ENCODE measurements at places on chromosomes 7 and 10. TPM values are rescaled to one million over a fixed set of nuclear protein-coding genes. Genes with fewer than 3 reads are reported as not detected.

Gene ZNF425
- 5.2 TPM for total RNA-seq

Gene DUS4L
- 22.0 TPM for total RNA-seq

- H3K4me3 ChIP-seq: no peak overlapping the region
- H3K27me3 ChIP-seq: no peaks in the 10 kb centered on the region
- no peaks in the 10 kb centered on the region for H3K36me3 ChIP-seq
- H3K4me1 ChIP-seq: no peaks in the 10 kb centered on the region
Observed at GRCh38 chr7:94781236-94781635, 125.3 kb upstream of the SGCE start.

GRCh38 chr7:129853661-129854268 is 99.0 kb downstream of the UBE2H start:
- no peaks in the 10 kb centered on the region for H3K27me3 ChIP-seq
- peak overlapping the region; percentile 84 for H3K27ac ChIP-seq
- H3K4me3 ChIP-seq: peak overlapping the region; percentile 35
- DNase-seq: peak; percentile 46

Gene ZNF467
- 6.6 TPM for total RNA-seq

GRCh38 chr7:117567781-117568180 is 88.0 kb downstream of the CFTR start:
- no peak overlapping the region for H3K4me3 ChIP-seq
- DNase-seq: no peak
- H3K27me3 ChIP-seq: no peaks in the 10 kb centered on the region
- no peaks in the 10 kb centered on the region for H3K4me1 ChIP-seq

GRCh38 chr7:23184291-23184690 is 2.4 kb downstream of the NUP42 start:
- H3K27me3 ChIP-seq: no peaks in the 10 kb centered on the region
- DNase-seq: no peak
- peaks cover 27% of the 10 kb centered on the region for H3K4me1 ChIP-seq
- H3K4me3 ChIP-seq: peak overlapping the region; percentile 98
- H3K27ac ChIP-seq: no peak overlapping the region
- H3K36me3 ChIP-seq: peaks cover 42% of the 10 kb centered on the region

DNA sequence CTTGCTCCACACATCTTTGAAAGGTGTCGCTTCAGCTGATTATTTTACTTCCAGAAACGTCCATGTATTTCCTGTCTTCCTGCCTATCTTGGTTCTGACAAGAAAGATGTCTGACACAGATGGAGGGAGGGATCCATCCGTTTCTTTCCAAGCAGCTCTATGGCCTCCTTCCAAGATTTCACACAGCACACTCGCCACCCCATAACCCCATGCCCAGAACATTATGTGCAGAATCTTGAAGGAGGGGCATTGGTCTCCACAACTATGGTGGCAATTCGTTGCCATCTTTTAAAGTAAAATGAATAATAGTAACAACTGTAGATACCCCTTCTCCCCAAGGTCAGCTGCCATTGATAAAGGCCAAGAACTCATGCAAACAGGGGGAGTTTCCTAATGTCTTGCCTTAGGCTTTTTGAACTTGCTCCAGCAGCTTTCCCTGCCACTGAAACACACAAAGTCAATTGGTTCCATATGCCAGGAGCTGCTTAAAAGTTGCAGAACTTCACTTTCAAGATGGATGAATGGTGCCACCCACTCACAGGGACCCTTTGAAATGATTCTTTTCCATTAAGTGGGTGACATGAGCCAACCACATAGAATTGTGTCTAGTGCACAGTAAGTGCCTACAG is 60.0 kb downstream of the VSTM4 start:
- no peak overlapping the region for H3K4me3 ChIP-seq
- no peak overlapping the region for H3K27ac ChIP-seq
- no peaks in the 10 kb centered on the region for H3K4me1 ChIP-seq
- no peak for DNase-seq
- H3K36me3 ChIP-seq: no peaks in the 10 kb centered on the region

All from PC-9 (cell line).